Thoracic aorta (tissue), 2 donors: ENCODE measurements at places on chromosomes 6 and 20. TPM values are rescaled to one million over a fixed set of nuclear protein-coding genes. Genes with fewer than 3 reads are reported as not detected.

- peaks cover 30% of the 10 kb centered on the region for H3K4me1 ChIP-seq
- no peak for DNase-seq
- peak overlapping the region; percentile 65 for H3K27ac ChIP-seq
- H3K27me3 ChIP-seq, result no peaks in the 10 kb centered on the region
- H3K4me3 ChIP-seq, result no peak overlapping the region
Observed at GRCh38 chr6:121492536-121492935, 57.1 kb downstream of the GJA1 start.

GRCh38 chr20:63748934-63749270 is 9.3 kb downstream of the SLC2A4RG start:
- H3K27ac ChIP-seq, result no peak overlapping the region
- no peaks in the 10 kb centered on the region for H3K4me1 ChIP-seq
- peaks cover under 1% of the 10 kb centered on the region for H3K36me3 ChIP-seq
- no peak overlapping the region for H3K4me3 ChIP-seq
- DNase-seq, result no peak
- no peaks in the 10 kb centered on the region for H3K27me3 ChIP-seq

GRCh38 chr6:45507186-45507585 is 129.5 kb upstream of the SUPT3H start:
- no peak overlapping the region for H3K4me3 ChIP-seq
- no peak for DNase-seq
- H3K4me1 ChIP-seq, result no peaks in the 10 kb centered on the region
- H3K27me3 ChIP-seq, result no peaks in the 10 kb centered on the region

IP6K3 gene
- total RNA-seq, result 0.56 TPM

GRCh38 chr20:35314816-35315631 is 22.8 kb upstream of the FAM83C start:
- no peaks in the 10 kb centered on the region for H3K36me3 ChIP-seq
- no peak overlapping the region for H3K27ac ChIP-seq
- H3K4me3 ChIP-seq, result no peak overlapping the region
- no peaks in the 10 kb centered on the region for H3K27me3 ChIP-seq
- peaks cover 6% of the 10 kb centered on the region for H3K4me1 ChIP-seq
- no peak for DNase-seq

DNA sequence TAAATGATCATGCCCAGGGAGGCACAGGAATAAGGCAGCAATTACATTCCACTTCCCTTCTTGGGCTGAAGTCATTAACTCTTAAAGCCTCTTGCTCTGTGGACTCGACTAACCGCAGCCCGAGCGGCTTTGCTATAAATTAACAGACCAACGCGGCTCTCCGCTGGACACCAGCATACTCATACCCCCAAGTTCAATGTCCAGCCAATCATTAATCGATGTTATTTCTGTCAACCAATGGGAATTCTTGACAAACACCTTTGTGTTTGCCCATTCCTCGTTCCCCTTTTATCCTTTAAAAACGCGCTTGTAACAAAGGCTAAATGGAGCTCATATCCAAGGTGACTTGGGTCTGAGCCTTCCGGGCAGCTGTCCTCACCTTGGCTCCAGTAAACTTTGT is 183.1 kb upstream of the RALGAPA2 start:
- no peaks in the 10 kb centered on the region for H3K4me1 ChIP-seq
- no peaks in the 10 kb centered on the region for H3K36me3 ChIP-seq
- no peak overlapping the region for H3K4me3 ChIP-seq
- no peaks in the 10 kb centered on the region for H3K27me3 ChIP-seq

- H3K36me3 ChIP-seq, result peaks cover 43% of the 10 kb centered on the region
- H3K4me3 ChIP-seq, result no peak overlapping the region
- DNase-seq, result no peak
- no peaks in the 10 kb centered on the region for H3K4me1 ChIP-seq
- no peaks in the 10 kb centered on the region for H3K27me3 ChIP-seq
Observed at GRCh38 chr6:157927011-157927410, 54.7 kb upstream of the SYNJ2 start.

USP49 gene
- total RNA-seq, result 3.3 TPM

DNA sequence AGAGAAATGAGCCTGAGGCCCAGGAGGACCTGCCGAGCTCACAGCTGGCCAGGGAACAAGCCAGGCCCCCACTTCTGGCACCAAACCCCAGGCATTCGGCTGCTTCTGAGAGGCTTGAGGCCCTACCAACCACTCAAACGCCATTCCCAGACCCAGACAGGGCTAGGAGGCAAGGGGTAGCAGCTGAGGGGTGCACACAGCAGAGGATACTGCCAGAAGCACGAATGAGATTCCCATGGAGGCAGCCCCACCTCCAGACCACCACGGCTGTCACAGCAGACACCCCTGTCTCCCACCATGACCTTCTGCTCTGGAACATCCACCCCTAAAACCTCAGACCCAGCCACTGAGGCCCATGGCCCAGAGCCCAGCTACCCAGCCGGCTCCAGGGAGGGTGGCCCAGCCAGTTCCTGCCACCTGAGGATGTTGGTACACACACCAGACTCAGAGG is 36.1 kb downstream of the NTSR1 start:
- no peaks in the 10 kb centered on the region for H3K36me3 ChIP-seq
- H3K27ac ChIP-seq, result no peak overlapping the region
- no peak overlapping the region for H3K4me3 ChIP-seq

GRCh38 chr20:26163890-26164289 is 467.2 kb upstream of the ZNF337 start:
- H3K4me3 ChIP-seq, result no peak overlapping the region
- H3K36me3 ChIP-seq, result no peaks in the 10 kb centered on the region
- no peak for DNase-seq
- no peaks in the 10 kb centered on the region for H3K27me3 ChIP-seq

- peaks cover 46% of the 10 kb centered on the region for H3K4me1 ChIP-seq
- peaks cover 10% of the 10 kb centered on the region for H3K36me3 ChIP-seq
- DNase-seq, result no peak
- no peak overlapping the region for H3K4me3 ChIP-seq
Observed at GRCh38 chr6:84059082-84059481, 25.5 kb downstream of the MRAP2 start.

DNA sequence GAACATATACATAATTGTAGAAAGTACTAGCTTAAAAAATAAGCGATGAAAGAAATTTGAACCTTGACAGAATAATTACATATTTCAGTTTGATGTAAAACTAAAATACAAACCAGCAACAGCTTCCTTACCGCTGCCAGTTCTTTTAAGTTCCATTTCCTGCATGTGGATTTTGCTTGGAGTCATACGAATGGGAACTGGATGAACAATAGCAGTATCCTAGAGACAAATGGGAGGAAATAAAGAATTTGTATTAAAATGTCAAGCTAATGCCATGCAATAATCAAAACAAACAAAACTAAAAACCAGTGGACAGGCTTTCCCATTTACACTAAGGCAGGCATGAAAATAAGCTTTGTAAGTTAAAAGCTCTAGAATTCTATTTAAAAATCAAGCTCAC is 67.1 kb downstream of the REPS1 start:
- H3K4me1 ChIP-seq, result no peaks in the 10 kb centered on the region
- no peaks in the 10 kb centered on the region for H3K27me3 ChIP-seq
- H3K27ac ChIP-seq, result no peak overlapping the region
- no peak for DNase-seq
- peaks cover 11% of the 10 kb centered on the region for H3K36me3 ChIP-seq

DNA sequence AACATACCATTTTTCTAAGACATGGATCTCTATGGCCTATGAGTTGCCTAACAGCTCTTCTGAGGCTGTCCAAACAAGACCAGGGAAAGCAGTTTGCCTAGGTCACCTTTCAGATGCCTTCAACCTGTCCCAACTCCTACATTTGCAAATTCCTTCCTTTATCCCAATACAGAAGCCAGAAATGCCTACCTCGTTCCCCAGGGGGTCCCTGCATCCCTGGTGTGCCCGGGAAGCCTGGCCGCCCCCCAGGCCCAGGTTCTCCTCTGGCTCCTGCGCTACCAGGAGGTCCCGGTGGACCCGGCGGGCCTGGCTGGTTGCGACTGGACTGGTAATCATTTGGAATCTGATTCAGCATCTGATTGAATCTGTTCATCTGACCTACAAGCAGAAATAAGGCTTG is 115.9 kb downstream of the COL12A1 start:
- peaks cover 10% of the 10 kb centered on the region for H3K36me3 ChIP-seq
- H3K27ac ChIP-seq, result no peak overlapping the region
- H3K27me3 ChIP-seq, result no peaks in the 10 kb centered on the region
- H3K4me1 ChIP-seq, result peaks cover 14% of the 10 kb centered on the region
- no peak for DNase-seq

DNA sequence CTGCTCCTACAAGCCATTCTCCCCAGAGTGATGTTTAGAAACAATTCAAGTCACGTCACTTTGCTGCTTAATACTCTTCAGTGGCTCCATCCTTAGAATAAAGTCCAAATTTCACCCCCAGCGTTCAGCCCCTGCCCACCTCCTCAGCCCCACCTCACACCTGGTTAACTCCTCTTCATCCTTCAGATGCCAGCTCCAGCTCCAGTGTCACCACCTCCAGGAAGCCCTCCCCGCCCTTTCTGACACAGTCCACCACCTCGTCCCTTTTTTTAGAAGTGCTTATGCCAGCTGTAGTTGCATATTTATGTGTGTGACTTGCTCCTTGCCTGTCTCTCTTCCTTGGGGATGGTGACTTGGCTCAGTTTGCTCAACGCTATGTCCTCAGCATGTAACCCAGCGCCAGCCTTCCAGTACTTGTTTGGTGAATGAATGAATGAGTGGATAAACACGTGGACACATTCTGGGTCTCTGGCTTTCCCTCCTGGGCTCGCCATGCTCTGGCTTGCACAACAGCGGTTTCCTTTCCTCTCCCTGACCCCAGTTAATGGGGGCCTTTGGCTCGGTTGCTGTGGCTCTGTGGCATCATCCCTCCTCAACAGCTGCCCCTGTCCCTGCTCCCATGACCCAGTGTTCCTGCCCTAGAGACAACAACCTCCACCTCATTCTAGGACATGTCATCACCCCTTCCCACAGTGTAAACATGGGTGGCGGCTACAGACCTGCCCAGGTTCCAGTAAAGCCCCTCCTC is 3.7 kb upstream of the IP6K3 start:
- DNase-seq, result no peak
- no peak overlapping the region for H3K27ac ChIP-seq
- no peaks in the 10 kb centered on the region for H3K4me1 ChIP-seq

YWHAB gene
- 156 TPM for total RNA-seq

PLEKHG1 gene
- 29.3 TPM for total RNA-seq

MC3R gene
- total RNA-seq, result not detected

- no peak overlapping the region for H3K4me3 ChIP-seq
- no peak for DNase-seq
- no peaks in the 10 kb centered on the region for H3K36me3 ChIP-seq
- H3K27me3 ChIP-seq, result no peaks in the 10 kb centered on the region
Observed at GRCh38 chr20:4602297-4602631, 119.4 kb upstream of the PRND start.

DNA sequence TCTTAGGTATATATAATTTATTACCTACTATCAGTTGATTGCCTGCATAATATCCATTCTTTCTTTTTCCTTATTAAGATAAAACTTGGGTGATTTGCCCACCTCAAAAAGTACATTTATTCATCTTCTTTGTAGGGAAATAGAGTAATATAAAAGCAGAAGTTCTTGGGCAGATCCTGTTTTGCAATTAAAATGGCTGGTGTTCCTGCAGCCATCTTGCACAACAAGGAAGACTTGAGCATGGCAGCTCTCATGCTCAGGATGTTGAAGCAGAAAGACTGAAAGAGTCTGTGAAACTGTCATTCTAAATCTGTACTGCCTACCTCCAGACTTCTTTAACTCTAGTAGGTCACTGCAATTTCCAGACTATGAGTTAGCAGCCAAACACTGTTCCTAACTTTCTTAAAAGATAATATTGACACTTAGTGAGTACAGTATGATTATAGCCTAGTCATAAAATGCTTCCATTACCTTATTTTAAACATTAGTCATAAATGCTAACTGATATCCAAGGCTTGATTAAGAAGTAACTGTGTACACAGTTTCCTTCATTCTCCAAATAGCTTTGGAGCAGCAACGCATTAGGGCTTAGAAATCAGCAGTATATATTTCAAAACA is 24.6 kb upstream of the HTR1B start:
- DNase-seq, result no peak
- no peaks in the 10 kb centered on the region for H3K27me3 ChIP-seq
- H3K4me3 ChIP-seq, result no peak overlapping the region
- H3K27ac ChIP-seq, result no peak overlapping the region

GPSM3 gene
- 22.2 TPM for total RNA-seq

RIMS4 gene
- total RNA-seq, result 2.4 TPM

DNA sequence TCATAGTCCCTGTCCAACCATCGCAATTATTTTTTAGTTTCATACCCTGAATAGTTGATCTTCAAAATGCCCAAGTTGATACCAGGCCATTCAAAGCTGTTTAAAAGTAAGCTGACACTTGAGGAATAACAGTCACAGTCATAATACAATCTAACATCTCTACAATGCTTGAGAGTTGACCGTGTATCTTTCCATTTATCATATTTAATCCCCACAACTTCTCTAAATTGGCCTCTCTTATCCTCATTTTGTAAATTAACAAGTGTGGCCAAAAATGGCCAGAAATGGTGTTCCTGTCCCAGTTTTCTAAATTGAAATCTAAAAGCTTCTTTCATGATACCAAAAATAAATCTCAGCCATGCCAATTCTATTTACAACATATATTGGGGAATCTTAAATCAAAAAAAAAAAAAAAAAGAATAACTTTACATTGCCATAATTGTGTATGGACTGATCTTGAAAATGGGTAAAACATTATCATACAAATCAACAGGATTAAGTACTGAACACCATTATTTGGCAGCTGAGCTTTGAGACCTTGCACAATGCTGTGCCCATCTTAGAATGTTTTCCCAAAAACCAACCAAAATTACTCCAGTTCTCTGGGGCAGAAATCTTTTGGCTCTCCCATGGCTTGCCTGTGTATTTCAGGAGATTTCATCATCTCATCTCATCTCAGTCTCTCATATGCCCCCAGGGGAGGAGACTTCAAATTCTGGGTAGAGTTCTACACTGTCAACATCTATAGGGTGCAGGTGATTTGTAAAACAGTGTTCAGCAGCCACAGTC is 448.7 kb upstream of the JARID2 start:
- no peaks in the 10 kb centered on the region for H3K36me3 ChIP-seq
- no peaks in the 10 kb centered on the region for H3K4me1 ChIP-seq
- no peak for DNase-seq
- H3K4me3 ChIP-seq, result no peak overlapping the region
- H3K27me3 ChIP-seq, result no peaks in the 10 kb centered on the region

FAM209B gene
- not detected for total RNA-seq

SEMG1 gene
- not detected for total RNA-seq
